ENCODE measurements at places on chromosomes 7 and 10.

DNA sequence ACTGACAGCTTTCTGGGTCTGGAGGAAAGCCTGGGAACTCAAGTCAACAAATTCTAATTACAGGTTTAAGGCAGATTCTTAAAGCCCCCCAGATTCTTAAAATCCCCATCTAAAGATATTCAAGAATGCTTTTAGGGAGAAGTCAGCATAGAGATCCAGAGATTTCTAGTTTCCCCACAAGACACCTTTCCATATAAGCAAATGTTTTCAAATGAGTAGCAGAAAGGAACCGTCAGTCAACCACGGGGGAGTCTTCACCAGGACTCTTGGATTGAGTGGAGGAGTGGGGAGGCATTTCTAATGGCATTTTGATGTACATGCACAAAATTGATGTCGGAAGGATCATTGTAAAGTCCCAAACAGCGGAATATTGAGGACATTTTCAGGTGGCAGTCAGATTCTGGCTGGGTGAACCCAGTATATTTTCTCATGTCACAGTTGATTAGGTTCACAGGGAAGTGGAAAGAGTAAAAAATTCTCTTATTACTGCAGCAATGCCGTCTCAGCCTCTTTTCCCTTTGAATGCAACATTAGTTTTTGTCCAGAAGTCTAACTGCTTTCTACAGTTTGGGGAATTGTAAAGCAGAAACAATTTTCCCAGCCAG, 191.7 kb upstream of the YAE1 start:
- DNase-seq: no peak

DNA sequence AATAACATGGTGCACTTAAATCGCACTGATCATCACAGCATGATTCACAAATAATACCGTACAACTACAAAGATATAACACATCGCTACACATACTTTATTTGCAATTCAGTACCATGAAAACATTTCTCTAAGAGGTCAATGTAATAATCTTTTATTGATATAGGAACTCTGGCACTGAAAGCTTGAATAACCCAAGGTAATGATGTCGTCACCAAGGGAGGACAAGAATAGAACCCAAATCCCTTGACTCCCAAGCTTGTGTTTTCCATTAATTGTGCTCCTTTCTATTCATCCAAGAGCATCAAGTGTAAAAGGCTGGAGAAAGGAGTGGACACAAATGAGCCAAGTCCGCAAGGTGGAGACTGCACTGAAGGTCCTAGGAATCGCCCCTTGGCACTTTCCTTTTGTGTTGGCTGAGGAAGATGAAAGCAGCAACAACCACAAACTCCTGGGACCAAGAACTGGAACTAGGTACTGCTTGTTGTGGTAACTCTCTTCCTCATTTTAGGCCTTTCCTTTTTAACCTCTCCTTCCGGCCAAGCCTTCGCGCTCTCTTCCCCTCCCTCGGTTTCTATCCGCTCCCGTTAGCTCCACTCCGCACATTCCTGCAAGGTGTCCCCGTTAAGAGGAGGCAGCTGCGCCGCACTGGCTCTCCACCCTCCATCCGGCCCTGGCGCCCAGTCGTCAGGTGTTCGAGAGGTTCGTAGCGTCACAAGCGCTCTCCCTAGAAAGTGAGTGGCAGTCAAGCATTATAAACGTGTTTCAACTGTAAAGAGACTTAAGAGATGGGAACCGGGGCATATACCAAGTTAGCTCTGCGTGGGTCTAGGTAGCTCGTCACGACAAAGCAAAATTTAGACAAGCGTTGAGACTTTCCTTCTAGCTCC, 1.0 kb upstream of the CBLL1 start:
- no peak for DNase-seq

DNA sequence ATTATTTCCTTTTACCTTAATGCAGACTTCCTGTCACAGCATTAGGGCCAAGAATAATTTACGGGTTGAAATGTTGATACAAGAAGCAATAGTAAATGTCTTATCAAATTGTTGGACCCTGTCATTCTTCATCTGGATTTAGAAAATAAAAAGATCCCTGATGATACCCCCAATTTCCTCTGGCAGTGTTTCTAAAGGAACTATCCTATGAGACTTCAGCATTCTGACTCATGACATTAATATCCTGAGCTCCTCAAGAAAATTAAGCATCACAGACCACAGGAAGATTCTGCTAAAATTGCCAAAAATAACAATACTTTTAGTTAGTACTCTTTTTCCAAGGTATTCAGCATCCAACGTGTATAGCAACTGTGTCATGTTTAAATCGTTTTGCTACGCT, 490.5 kb upstream of the ANKRD30A start:
- DNase-seq: no peak

GRCh38 chr7:2237109-2237602, 4.4 kb upstream of the MAD1L1 start:
- no peak for DNase-seq

GRCh38 chr7:107661081-107661864, 645 bp downstream of the SLC26A4 start:
- DNase-seq: peak; percentile 51

GRCh38 chr10:57338823-57339558, 928.7 kb downstream of the IPMK start:
- peak; percentile 19 for DNase-seq

- no peak for DNase-seq
Measured at GRCh38 chr7:37251222-37251621, 197.4 kb downstream of the ELMO1 start.

DNA sequence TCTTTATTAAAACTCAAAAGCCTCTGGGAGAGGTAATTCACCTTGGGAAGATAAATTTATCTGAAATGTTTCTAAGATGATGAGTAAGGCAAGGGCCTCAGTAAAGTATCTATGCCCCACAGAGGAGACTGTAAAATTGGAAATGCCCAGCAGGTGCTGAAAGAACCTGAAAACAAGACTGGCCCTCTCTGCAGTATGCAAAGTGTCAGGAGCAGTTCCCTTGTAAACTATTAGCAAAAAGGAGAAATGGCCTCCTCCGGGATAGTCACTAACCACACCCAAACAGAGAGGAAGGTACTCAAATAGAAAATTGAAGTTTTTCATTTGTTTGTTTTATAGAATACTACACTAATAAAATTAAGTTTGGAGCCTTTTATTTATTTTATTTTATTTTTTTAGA, 81.2 kb downstream of the FZD1 start:
- DNase-seq: no peak

DNA sequence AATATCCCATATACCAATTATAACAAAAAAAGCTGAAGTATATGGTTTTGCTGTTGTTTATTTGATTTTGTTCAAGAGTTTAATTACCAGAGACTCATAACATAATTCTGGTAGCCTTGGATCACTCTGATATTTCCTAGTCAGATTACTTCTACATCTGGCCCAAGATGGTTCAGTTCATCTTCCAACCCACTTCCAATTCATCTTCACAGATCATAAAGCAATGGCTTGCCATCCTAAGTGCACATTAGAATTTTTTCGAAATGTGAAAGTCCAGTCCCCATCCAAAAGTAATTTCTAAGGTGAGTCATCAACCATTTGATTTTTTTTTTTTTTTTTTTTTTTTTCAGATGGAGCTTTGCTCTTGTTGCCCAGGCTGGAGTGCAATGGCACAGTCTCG, 8.0 kb upstream of the HIBADH start:
- no peak for DNase-seq

- DNase-seq: peak; percentile 40
Measured at GRCh38 chr10:52883996-52884871, 111.7 kb upstream of the MBL2 start.

- peak; percentile 36 for DNase-seq
Measured at GRCh38 chr10:51960494-51960895, 261.1 kb upstream of the CSTF2T start.

DNA sequence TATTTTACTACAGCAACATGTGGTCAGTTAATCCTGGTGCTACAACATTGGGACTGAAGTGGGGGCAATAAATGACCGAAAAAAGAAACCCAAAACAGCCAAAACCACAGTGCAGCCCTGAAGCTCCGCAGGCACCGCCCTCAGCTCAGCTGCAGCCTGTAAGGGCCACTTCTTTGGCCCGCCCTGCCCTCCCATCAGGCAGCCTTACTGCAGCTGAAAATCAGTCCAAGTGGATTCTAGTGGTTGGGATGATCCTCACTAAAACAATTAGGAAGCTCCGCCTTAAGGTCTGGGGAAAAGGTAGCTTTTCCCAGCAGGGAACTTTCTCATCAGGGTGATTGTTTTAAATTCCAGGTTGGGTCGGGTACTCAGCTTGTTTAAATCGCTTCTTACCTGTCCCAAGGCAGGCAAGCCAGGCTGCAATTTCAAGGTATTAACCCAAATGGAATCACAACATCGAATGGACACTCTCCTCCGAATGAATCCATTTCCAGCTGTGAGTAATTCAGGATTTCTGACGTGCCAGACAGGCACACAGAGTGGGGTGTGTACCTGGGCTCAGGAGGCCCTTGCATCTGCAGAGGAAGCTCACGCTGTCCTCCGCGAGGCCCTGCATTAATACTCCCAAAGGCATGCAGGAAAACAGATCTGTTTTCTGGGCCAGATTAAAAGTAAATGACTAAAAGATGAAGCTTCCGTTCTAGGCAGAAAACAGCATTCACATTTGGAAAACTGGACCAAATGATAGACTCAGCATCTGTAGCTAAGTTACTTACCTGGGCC, 104.3 kb downstream of the CREB5 start:
- DNase-seq: no peak

DNA sequence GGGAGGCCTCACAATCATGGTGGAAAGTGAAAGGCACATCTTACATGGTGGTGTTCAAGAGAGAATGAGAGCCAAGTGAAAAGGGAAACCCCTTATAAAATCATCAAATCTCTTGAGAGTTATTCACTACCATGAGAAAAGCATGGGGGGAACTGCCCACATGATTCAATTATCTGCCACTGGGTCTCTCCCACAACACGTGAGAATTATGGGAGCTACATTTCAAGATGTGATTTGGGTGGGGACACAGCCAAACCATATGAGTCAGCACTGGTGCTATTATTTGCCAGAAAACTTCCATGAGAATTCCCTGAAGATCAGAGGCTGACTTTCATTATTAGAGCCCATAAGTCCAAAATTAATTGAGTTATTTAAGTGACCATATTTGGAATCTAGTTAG, 1001.2 kb upstream of the POT1 start:
- DNase-seq: no peak

- no peak for DNase-seq
Measured at GRCh38 chr7:85602196-85602595, 415.3 kb upstream of the SEMA3D start.

DNA sequence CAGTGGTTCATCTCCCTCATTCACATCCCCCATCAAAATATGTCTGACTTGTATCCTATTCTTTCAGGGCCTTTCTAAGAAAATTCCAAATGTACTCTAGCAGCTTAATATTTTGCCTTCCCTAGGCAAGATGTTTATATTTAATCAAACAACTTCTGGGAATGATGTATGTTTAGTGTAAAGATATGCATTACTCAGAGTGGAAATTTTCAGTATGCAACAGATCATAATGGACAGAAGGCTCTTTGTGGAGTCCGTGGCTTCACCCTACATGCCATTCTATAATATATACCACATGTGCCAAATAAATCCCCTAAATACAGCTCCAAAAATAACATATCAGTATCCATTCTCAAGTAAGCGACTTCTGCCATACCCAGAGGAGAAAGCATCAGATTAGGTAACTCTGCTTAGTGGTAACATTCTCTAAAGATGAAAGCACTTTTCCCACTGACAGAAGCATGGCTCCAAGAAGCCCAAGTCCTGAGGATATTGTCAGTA, 316.6 kb downstream of the KCNMA1 start:
- no peak for DNase-seq

DNA sequence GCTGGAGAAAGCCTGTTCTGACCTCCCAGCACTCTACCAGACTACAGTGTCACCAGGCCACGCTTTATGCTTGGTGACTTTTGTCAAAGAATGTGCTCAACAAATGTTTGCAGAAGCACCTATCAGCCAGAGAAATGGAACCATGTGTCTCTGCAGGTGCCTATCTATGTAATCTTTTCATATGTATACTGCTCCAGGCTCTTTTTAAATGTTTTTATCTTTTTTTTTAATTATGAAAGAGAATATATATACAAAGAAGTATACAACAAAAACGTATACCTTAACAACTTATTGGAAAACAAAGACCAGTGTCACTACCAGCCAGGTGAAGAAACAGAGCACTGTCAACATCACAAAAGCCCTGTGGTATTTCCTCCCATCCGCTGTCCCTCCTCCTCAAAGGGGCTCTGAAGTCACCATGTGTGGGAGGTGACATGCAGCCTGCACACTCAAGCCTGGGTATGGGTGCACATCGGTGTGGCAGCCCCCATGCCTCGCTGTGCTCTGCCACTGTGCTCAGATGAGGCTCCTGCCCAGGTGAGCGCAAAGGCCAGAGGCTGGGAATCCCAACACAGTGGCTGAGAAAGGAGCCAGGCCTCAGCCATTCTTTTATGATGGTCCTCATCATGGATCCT, 120.6 kb downstream of the CLEC2L start:
- DNase-seq: no peak

DNA sequence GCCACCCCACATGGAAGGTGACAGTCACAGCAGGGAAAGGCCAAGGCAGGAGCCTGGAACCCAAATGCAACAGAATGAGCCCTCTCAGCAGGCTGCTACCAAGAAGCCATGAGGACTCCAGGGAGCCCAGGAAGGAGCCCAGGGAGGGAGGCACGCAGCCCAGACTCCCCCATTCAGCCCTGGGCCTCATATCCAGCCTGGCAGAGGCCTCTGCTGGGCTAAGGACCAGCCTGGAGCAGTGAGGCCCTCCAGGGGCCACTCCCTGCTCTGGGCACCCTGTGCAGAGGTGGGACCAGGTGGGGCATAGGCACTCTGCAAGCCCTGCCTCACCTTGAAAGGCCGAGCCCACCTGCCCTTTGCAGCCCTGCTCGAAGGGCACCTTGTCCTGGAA, 25.8 kb upstream of the ZNF488 start:
- DNase-seq: no peak

GRCh38 chr10:125152450-125153368, 7.7 kb downstream of the CTBP2 start:
- peak; percentile 91 for DNase-seq

GRCh38 chr7:98840722-98841121, 29.1 kb downstream of the TMEM130 start:
- no peak for DNase-seq

GRCh38 chr7:32030904-32031692, 39.1 kb downstream of the PDE1C start:
- no peak for DNase-seq

GRCh38 chr7:85178531-85179298, 8.1 kb downstream of the SEMA3D start:
- no peak for DNase-seq

GRCh38 chr7:79293655-79294142, 159.8 kb downstream of the MAGI2 start:
- DNase-seq: no peak

- DNase-seq: no peak
Measured at GRCh38 chr7:42961170-42961569, 29.0 kb downstream of the MRPL32 start.

GRCh38 chr7:19989906-19990305, 216.5 kb upstream of the TMEM196 start:
- DNase-seq: no peak

- no peak for DNase-seq
Measured at GRCh38 chr7:8360564-8361153, 72.8 kb upstream of the NXPH1 start.

GRCh38 chr7:75596727-75597614, 104.9 kb downstream of the SPDYE5 start:
- no peak for DNase-seq

GRCh38 chr7:71637578-71637977, 505.6 kb downstream of the GALNT17 start:
- peak; percentile 92 for DNase-seq
